ENCODE measurements at places on chromosomes 2 and 18.

GRCh38 chr2:224134003-224134734 lies 95.1 kb upstream of the SERPINE2 start:
- no peak for DNase-seq

- no peak for DNase-seq
Measured at GRCh38 chr2:150046211-150046610, 441.3 kb downstream of the RND3 start.

GRCh38 chr2:16647992-16648617 lies 17.5 kb downstream of the CYRIA start:
- DNase-seq: no peak

DNA sequence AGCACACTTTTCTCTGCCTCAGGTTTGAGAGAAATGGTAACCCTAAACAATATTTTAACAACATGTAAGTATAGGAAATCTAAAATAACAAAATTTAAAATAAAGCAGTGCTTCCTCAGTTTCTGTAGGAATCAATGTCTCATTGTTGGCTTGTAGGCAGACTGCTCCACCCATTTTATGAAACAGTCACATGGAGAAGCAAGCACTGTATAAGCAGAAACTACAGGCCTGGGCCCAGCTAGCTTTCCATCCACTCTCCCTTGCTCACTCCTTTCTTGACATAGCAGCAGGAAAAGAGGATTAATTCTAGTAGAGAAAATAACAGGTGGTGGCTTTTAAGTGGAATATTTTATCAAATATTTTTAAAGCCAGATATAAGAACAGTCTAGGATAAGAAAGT lies 97.2 kb downstream of the PLEKHM3 start:
- DNase-seq: no peak

GRCh38 chr2:62785810-62786597 lies 80.5 kb downstream of the EHBP1 start:
- no peak for DNase-seq

GRCh38 chr2:16039823-16040222 lies 99.5 kb downstream of the MYCN start:
- no peak for DNase-seq

DNA sequence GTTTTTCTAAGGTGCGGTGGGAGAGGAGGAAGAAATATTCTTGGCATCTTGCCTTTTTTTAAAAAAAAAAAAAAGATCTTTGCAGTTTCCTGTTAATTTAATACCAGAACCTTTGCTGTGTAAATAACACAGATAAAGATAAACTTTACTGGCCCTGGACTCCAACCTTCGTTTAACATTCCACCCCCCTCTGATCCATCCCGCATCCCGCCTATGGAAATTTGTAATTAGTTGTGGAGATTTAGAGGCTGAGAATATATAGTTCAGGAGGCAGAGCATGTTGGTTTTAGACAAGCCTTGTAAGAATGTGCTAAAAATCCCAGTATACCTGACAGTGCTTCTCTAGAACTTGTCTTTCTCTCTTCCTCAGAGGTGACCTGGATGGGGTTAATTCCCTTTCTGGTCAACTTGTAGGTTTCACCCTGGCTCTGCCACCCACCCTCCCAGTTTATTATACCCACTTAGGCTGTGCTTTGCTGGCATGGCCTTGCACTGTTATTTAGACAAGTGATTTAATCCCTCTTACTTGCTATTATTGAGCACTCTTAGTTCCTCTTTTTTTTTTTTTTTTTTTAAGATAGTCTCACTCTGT lies 2.9 kb upstream of the C2orf72 start:
- no peak for DNase-seq

DNA sequence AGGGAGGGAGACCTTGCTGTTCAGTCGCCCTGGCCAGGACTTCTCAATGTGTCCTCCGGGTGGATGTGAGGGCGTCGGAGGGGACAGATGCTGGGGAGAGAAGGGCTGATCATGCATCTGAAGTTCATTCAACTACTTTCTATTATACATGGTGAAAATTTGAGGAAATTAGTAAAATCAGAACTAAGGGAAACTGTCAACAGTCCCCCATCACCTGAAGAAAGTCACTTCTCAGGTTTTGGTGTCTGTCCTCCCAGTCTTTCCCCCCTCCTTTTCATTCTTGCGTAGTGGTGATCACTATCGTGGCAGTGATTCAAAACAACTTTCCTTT lies 17.4 kb upstream of the ACKR3 start:
- no peak for DNase-seq
